Femur (tissue), 1 donor: ENCODE measurements at places on chromosomes 13 and 19.
A peak's percentile ranks its signal among the peaks of the same experiment; 100 is the strongest.

GRCh38 chr13:48891586-48891985, 84.1 kb upstream of the FNDC3A start:
- no peak for DNase-seq

- DNase-seq, result no peak
Observed at GRCh38 chr19:44476559-44477408, 23.5 kb downstream of the ZNF180 start.

GRCh38 chr13:54573186-54573585, 1544.6 kb downstream of the OLFM4 start:
- no peak for DNase-seq

GRCh38 chr13:40063278-40063698, 407.8 kb downstream of the COG6 start:
- DNase-seq, result peak; percentile 35

- DNase-seq, result peak; percentile 49
Observed at GRCh38 chr19:53389978-53390377, 5.0 kb upstream of the ZNF765 start.

- no peak for DNase-seq
Observed at GRCh38 chr19:18493440-18494266, 28.2 kb downstream of the ELL start.

DNA sequence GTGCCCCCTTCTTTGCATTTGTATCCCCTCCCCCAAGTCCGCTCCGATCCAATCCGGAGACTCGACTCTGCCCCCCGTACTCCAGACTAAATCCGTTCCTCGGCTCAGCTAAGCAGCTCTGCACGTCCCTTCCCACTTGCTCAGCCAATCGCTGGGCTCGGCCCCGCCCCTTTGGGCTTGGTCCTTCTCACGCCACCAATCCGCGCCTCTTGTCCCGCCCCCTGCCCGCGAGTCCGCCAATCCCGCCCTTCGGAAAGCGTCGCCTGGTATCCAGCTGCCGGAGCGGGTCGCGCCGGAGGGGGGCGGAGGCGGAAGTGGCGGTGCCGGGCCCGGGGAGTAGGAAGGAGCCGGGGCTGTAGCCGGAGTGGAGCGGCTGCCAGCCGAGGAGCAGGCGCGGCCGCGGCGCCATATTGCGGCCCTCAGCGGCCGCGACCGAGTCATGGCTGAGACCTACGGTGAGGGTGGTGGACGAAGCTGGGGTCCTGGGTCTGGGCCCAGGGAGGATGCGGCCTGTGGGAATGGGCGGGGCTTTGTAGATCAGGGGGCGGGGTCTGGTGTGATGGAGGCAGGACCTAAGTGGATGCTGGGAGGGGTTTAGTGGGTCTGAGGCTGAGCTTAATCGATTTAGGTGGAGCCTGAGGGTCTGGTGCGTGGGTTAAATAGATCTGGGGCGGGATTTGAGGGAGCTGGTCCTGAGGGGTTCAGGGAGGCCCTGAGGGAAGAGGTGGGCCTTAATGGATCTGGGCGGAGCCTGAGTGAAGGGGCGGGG, at the start of gene RAB4B:
TSS of gene RAB4B (plus strand) at position 311 of the 769 bp plus-strand sequence. CDS start at position 440, 129 bp downstream.
- peak; percentile 100 for DNase-seq

- DNase-seq, result peak; percentile 54
Observed at GRCh38 chr13:34750078-34750931, 191.8 kb upstream of the NBEA start.

DNA sequence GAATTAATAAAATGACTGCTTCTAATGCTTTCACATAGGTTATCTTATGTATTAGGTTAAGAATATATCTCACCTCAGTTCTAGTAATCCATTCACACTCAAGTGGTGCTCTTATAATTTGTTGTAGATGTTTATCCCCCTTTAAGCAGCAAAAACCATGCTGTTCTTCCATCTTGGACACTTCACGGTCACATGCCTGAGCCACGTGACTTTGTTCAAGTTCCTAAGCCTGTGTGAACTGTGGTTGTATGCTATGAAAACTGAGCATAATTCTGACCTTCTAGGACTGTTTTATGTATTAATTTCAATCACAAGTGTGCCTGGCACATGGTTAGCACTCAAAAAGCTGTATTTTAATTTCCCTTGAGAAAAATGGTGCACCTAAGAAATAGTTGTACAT, 41.2 kb upstream of the STARD13 start:
- DNase-seq, result no peak

DNA sequence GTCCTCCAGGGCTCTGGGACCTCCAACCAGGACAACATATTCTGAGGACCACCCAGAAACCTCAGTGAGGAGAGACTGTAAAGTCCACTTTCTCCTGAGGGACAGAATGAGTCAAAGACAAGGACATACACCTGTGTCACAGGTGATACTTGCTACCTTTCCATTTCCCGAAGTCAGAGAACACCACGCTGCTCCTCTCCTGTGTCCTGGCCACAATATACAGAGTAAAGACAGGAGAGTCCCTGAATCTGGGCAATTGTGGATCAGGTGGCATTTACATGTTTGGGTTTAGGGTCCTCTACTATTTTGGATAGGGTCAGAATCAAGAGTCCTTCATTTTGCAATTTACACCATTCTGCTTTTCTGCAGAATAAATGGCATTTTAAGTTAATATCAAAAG, 4.9 kb downstream of the MED26 start:
- no peak for DNase-seq

DNA sequence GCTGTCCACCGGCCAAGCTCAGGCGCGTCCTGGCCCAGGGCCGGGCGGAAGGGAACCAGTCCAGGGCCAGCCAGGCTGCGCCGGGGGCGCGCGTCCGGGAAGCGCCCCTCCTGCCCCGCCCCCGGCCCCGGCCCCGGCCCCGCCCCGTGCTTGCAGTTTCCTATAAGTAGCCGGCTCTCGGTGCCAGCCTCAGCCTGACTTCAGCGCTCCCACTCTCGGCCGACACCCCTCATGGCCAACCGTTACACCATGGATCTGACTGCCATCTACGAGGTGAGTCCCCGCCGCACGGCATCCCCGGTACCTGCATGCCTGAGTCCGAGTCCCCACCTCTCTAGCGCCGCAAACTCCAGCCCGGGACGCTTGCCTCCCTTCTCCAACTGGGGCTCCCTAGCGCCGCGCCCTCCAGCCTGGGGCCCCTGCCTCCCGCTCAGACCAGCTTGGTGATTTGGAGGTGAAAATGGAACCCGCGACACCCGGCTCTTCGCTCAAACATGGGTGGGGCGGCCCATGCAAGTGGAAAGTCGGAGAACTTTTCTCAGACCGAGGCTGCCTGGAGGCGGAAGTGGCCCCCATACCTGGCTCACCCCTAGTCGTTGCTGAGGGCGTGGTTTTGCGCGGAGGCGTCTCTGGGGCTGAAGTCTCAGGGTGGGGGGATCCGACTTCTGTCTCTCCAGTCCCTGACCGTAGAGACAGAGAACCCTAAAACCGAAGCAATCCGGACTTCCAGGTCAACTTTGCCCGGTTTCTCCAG, at the start of gene ZFP36:
TSS of gene ZFP36 (plus strand) at position 192 of the 754 bp plus-strand sequence. CDS start at position 250, 58 bp downstream.
- peak; percentile 94 for DNase-seq

GRCh38 chr19:16233836-16234551, 36.3 kb downstream of the AP1M1 start:
- no peak for DNase-seq

GRCh38 chr19:33366127-33366526, 7.4 kb upstream of the CEBPG start:
- no peak for DNase-seq

- DNase-seq, result peak; percentile 75
Observed at GRCh38 chr19:33302974-33303790, 848 bp upstream of the CEBPA start.

DNA sequence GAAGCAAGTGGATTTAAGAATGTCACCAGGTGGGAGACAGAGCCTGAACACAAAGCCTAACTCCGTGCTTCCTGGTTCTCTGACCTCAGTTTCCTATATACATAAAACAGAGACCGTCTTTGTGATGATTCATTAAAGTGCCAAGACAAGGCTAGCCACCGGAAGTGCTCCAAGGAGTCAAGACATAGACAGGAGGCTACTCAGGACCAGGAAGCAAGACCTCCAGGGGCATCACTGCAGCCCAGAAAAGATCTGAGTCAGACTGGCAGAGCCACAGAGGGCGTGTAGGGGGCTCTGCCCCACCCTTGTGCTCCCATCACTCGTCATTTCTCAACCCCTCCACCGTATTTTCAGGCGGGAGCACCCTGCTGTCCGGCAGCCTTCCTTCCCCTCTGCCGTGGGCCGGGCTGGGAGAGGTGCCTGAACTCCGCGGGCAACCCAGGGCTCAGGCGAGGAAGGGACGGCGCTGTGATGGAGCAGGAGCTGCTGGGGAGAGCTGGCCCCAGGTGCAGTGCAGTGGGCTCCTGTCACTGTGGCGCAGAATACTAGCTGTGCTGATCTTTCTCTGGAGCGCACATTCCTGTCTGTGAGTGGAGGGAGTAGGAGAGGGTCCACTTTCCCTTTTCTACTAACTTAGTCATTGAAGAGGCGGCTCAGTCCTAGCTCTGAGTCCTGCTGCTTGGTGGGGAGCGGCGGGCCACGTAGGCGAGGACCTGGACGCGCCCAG, 134.7 kb upstream of the GPR12 start:
- no peak for DNase-seq

- peak; percentile 74 for DNase-seq
Observed at GRCh38 chr19:38095411-38096308, 128.4 kb downstream of the DPF1 start.

DNA sequence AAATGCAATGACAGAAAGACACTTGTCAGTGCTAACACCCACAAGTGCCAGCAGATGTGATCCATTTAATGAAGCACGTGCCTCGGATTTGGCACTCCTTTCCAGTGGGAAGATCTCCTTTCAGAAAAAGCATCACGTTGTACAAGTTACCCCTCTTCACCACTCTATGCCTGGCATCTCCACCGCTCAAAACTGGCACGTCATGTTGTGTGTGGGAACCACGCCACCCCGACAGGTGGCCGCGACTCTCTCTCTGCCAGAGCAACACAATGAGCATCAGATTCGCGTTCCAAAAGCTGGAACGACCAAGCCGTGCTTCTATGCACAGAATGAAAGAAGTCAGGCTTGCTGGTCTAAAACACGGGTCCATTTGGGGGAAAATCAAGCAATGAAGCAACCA, 24.3 kb downstream of the TMTC4 start:
- peak; percentile 60 for DNase-seq

DNA sequence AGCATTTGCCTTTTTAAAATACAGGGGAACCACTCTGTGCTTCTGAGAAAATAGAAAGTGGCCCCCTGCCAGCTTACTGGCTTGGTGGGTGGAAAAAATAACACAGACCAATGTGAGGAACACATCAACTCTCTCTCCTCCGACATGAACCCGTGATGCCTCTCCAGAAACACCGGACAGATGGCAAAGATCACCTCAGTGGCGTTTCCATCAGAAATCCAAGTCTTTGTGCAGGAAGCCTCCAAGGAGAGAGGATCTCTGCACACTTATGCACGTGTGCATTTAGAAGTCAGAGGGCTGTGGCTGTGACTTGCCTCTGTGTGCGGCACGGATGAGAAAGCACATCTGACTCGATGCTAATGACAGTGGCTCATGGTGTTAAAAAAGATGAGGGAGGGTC, 112.3 kb upstream of the KLF12 start:
- peak; percentile 87 for DNase-seq

- DNase-seq, result no peak
Observed at GRCh38 chr13:43071824-43072223, 48.4 kb downstream of the DNAJC15 start.

GRCh38 chr13:65642301-65642700, 1587.8 kb downstream of the PCDH9 start:
- no peak for DNase-seq

DNA sequence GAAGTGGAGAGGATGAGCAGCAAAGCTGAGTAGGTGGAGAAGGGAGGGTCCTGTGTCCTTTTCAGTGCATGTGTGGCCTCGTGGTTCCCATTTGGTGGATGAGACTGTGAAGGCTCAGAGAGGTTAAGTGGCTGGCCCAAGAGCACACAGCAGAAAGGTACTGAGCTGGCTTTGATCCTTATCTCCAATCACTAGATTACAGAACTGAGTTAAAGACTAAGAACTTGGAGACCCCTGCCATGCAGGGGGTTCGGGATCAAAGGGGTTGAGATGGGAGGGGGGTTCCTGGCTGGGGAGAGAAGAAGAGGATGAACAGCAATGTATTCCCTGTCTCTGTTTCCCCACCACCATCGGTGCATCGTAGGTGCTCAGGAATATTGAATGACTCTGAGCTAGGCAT, 11.8 kb downstream of the CELF5 start:
- DNase-seq, result no peak

GRCh38 chr13:101915755-101916107, 463.3 kb downstream of the ITGBL1 start:
- DNase-seq, result no peak

DNA sequence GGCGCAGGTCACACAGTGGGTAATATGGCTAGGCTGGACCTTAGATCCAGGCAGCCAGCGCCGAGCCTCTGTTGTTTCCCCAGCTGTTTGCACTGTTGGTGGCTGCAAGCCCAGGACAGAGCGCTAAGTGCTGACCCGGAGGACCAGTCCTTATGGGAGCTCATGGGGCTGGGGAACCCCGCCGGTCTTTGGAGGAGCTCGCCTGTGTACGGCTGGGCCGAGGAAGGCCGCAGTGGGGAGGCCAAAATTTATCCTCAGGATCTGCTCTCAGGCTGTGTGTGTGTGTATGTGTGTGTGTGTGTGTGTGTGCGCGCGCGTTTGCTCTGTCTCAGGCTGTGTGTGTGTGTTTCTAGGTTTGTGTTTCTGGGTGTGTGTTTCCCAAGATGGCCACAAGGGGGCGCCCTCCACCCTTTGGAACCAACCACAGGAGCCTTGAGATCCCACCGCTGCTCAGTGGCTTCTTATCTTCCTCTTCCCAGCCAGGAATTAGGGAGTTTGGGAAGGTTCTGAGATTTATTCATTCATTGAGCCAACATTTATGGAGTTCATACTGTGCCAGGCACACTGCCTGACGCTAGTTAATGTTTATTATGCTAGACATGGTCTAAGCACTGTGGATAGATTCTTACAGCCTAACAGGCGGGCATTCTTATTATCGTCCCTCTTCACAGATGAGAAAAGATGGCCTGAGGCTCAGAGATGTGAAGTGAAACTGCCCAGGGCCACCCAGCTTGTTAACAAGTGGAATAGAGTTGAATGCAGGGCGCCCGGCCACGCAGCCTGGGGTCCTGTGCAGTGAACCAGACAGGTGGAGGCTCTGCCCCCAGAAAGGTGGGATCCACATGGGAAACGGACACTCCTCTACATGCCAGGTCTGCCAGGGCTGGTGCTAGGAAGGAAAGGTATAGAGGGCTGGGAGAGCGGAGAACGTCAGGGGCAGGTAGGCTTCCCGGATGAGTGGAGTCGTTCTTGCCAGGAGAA, 13.0 kb downstream of the PGLYRP1 start:
- DNase-seq, result peak; percentile 75

DNA sequence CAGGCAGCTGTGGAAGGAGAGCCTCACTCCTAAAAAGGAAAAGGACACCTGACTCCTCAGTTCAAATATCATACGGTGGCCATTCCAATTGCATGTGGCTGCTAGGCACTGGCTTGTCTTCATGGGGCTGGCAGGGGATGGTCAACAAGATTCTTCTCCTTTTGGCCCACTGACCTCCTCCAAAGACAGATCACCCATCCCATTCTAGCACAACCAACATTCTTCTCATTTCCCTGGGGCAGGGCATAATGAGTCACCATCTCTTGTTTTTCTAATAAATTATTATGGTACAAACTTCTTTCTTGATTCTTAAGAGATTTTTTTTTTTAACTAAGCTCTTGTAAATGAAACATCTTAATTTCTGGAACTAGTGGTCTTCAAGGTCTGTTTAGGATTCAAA, 136.7 kb upstream of the NBEA start:
- DNase-seq, result no peak
